ENCODE measurements at places on chromosomes 3 and 15. TPM values are rescaled to one million over a fixed set of nuclear protein-coding genes. Genes with fewer than 3 reads are reported as not detected.
A peak's percentile ranks its signal among the peaks of the same experiment; 100 is the strongest.

The TJP1 gene
- 102 TPM for total RNA-seq

DNA sequence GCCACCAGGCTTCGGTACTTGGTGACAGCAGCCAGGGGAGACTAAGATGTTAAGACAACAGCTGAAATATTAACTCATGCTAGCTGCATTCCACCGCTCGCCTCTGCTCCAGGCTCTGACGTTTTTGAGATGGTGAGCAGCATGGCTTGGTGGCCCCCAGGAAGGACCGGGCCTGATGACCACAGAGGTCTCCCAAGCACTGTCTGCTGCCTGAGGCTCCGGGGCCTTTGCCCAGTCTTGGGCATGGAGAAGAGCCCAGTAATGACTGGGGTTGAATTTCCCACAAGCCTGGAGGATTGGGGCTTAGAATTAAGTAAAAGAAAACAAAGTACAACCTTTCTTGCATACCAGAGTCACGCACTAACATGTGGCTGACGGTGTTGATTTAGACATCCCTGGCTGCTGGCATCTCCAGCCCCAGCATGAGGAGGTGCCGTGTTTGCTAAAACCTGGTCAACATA is 243.6 kb upstream of the LYSMD4 start:
- no peak overlapping the region for H3K4me3 ChIP-seq
- H3K36me3 ChIP-seq: no peaks in the 10 kb centered on the region
- no peak overlapping the region for H3K27ac ChIP-seq

- no peak overlapping the region for H3K27ac ChIP-seq
- H3K4me3 ChIP-seq: no peak overlapping the region
- H3K27me3 ChIP-seq: no peaks in the 10 kb centered on the region
- DNase-seq: peak; percentile 1
Observed at GRCh38 chr15:49606594-49606993, 14.0 kb downstream of the FAM227B start.

DNA sequence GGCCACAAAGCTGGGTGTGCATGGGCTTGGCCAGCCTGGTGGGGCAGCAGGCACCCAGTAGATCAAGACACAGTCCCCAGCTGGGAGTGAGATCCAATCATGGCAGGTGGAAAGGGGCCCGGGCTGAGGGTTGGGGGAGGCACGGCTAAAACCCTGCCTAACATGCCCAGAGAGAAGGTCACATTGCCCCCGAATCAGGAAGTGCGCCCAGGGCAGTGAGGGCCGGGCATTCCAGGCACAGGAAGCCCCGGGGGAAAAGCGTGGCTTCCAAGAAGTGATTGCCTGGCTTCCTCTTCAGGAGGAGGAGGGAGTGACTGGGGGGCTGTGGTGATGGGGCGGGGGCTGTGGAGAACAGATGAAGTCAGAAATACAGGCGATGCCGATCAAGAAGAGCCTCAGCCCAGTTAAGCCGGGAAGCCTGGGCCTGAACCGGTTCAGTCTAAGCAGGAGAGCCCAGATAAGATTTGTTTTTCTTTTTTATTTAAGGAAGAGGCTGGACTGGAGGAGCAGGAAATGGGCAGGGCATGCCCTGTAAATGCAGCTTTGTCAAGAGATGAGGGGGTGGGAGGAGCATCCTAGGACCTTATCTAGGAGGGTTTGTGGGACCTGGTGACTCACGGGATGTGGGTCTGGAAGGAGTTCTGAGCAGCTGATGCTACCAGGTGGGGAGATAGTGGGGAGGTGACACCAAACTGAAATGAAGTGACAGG is 83.9 kb downstream of the CHSY1 start:
- no peaks in the 10 kb centered on the region for H3K27me3 ChIP-seq
- DNase-seq: peak; percentile 93
- H3K4me3 ChIP-seq: peak overlapping the region; percentile 55
- H3K27ac ChIP-seq: peak overlapping the region; percentile 94
- H3K36me3 ChIP-seq: peaks cover 2% of the 10 kb centered on the region
- peaks cover 53% of the 10 kb centered on the region for H3K4me1 ChIP-seq

DNA sequence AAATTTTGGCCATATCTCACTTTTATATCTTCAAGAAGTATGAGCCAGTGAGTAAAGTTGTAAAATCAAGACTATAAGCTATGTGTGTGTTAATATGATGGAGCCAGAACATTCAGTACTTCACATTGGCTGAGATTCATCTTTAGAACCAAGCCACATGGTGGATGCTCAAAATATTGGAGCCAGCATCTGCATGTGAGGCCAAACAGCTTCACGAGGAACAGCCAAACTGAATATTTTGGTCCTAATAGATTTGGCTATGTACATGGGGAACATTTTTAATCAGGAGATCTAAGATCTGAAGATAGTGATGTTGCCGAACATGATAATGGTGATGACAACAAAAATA is 1089.8 kb downstream of the TUSC7 start:
- no peak overlapping the region for H3K27ac ChIP-seq
- no peak for DNase-seq
- H3K27me3 ChIP-seq: no peaks in the 10 kb centered on the region
